DND-41 (cell line): ENCODE measurements at places on chromosomes 7 and 10.

DNA sequence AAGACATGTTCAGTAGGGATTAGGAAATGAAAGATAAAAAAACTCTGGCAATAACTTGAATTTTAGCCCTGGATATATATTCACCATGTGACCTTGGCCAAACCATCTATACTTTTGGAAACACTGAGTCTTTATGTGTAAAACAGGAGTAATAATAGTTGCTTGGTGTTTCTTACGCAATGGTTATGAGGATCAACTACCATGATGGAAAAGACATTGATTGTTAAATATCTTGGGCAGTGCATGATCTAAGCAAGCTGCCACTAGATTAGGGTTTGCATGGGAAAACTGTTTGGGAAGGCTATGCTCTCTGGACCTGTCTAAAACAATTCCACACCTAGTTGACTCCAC is 6.5 kb downstream of the OR6B1 start:
- no peaks in the 10 kb centered on the region for H3K27me3 ChIP-seq
- no peak overlapping the region for H3K27ac ChIP-seq
- no peaks in the 10 kb centered on the region for H3K36me3 ChIP-seq
- no peaks in the 10 kb centered on the region for H3K4me1 ChIP-seq
- no peak overlapping the region for H3K4me3 ChIP-seq

DNA sequence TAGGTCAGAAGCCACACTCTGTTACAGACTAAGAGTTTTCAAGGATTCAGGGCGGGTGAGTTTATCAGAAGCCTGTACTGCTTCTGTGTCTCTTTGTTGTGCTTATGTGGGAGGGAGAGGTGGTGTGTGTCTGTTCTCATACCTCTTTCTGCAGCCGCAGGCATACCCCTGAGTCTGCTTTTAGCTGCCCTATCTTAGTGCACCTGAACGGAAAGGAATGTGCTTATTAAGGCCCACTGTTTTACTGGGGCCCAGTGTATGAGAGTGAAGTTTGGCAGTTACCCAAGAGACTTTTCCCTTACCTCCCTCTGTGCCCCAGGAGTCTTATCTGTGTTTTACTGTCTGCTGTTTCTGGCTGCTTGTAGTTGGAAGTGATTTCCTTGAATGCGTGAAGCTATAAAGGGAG is 104.3 kb downstream of the TYW1 start:
- no peak overlapping the region for H3K27ac ChIP-seq
- H3K4me3 ChIP-seq: no peak overlapping the region
- H3K27me3 ChIP-seq: no peaks in the 10 kb centered on the region

DNA sequence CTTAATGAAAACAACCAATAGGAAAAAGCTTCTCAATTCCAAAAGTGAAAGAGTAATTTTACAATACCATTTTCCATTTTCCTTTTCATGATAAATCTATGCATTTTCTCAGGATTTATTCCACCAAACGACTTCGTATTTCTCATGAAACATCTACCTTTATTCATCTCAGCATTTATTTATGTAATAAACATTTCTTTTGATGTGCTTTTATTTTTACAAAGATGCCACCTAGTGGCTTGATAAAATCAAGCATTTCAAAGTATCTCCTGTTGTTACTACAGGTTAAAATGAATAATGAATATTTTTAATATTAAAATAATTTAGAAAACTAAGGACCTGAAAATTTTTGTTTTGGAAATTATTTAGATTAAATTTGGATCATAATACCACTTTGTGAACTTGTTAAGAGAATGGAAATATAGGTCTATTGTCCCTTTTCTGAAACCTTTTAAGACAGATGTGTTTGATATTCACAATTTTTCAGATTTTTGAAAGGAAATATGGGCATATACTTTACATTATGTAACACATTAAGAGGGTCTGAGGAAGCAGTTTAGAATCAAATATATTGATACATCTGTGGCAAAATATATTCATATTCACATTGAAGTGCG is 2.7 kb upstream of the IQUB start:
- peaks cover 17% of the 10 kb centered on the region for H3K4me1 ChIP-seq
- H3K4me3 ChIP-seq: no peak overlapping the region
- no peaks in the 10 kb centered on the region; the same call in 1 of the 2 replicates for H3K36me3 ChIP-seq
- no peak for DNase-seq
- no peaks in the 10 kb centered on the region for H3K27me3 ChIP-seq

- H3K4me1 ChIP-seq: no peaks in the 10 kb centered on the region
- no peaks in the 10 kb centered on the region for H3K36me3 ChIP-seq
- no peak overlapping the region for H3K27ac ChIP-seq
- peaks cover 2% of the 10 kb centered on the region for H3K27me3 ChIP-seq
- no peak for DNase-seq
Measured at GRCh38 chr7:128708235-128708634, 30.9 kb upstream of the CALU start.

GRCh38 chr7:151309311-151309710 is 32.3 kb upstream of the NUB1 start:
- peaks cover 6% of the 10 kb centered on the region for H3K4me1 ChIP-seq
- H3K36me3 ChIP-seq: no peaks in the 10 kb centered on the region
- H3K27me3 ChIP-seq: peaks cover 3% of the 10 kb centered on the region

- no peaks in the 10 kb centered on the region for H3K4me1 ChIP-seq
- DNase-seq: no peak
- H3K27ac ChIP-seq: no peak overlapping the region
- H3K36me3 ChIP-seq: no peaks in the 10 kb centered on the region
- no peak overlapping the region for H3K4me3 ChIP-seq
Measured at GRCh38 chr10:68101066-68101465, 8.2 kb upstream of the MYPN start.

DNA sequence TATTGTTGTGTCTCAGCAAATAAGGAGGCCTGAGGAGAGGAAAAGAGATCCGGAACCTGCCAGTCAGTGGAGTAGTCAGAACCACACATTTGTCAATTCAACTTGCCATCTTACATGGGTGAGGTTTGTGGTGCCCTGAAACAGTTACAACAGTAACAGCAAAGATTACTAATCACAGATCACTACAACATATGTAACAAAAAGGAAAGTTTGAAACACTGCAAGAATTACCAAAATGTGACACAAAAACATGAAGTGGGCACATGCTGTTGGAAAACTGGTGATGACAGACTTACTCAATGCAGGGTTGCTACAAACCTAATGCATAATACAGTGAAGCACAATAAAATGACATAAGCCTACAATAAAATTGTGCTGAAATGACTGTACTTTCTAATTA is 89.4 kb downstream of the LRRN3 start:
- no peak for DNase-seq
- H3K27ac ChIP-seq: no peak overlapping the region
- no peaks in the 10 kb centered on the region for H3K4me1 ChIP-seq
- H3K36me3 ChIP-seq: no peaks in the 10 kb centered on the region

DNA sequence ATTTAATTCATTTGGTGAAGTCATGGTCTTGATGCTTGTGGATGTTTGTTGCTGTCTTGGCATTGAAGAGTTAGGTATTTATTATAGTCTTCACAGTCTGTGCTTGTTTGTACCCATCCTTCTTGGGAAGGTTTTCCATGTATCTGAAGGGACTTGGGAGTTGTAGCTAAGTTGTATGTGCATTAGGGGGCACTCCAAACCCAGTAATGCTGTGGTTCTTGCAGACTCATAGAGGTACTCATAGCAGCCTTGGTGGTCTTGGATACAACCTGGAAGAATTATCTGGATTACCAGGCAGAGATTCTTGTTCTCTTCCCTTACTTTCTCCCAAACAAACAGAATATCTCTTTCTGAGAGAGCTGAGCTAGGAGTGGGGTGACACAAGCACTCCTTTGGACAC is 93.2 kb downstream of the ADCYAP1R1 start:
- DNase-seq: no peak
- no peak overlapping the region for H3K27ac ChIP-seq
- H3K4me3 ChIP-seq: no peak overlapping the region
- H3K4me1 ChIP-seq: no peaks in the 10 kb centered on the region
- no peaks in the 10 kb centered on the region for H3K27me3 ChIP-seq
- no peaks in the 10 kb centered on the region for H3K36me3 ChIP-seq

- H3K4me3 ChIP-seq: no peak overlapping the region
- H3K4me1 ChIP-seq: no peaks in the 10 kb centered on the region
- no peaks in the 10 kb centered on the region for H3K27me3 ChIP-seq
Measured at GRCh38 chr10:116056445-116057293, 216.3 kb downstream of the GFRA1 start.

- H3K27ac ChIP-seq: no peak overlapping the region
- DNase-seq: peak; percentile 26
- no peak overlapping the region for H3K4me3 ChIP-seq
- peaks cover 30% of the 10 kb centered on the region for H3K36me3 ChIP-seq
Measured at GRCh38 chr10:99711129-99711719, 20.7 kb downstream of the COX15 start.

DNA sequence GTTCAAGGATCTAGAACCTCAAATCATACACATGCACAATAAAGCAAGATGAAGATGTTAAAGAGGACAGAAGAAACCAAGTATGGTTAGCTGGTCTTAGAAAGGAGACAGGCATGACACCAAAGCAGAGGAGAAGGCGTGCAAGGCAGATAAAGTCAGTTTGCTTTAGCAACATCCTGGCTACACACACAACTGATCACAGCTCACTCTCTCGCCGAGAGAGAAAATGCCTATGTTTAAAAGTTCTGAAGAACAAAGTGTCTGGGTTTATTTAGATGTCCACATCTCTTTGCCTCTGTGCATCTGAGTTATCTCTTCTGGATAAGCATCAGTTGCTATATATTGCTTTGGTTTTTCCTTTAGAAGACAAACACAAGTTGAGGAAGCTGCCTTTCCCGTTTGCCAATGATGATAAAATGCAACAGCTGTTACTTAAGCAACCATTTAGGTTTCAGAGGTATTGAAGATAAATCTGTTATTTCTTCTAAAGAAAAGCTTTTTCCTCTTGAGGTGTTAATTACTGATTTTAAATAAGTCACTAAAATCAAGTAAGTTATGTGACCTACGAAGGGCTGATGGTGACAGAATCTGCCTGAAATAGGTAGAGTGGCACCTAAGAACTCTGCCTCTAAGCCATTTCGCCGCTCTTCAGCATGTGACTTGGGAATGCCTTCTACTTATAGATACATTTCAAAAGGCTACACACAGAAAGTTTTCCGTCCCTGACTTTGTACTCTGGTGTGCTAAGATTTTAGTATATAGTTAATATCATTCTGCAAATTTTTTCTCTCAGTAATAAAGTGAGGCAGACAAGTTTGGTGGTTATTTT is 146.2 kb upstream of the ASAH2 start:
- H3K4me3 ChIP-seq: no peak overlapping the region
- no peak for DNase-seq
- no peaks in the 10 kb centered on the region for H3K4me1 ChIP-seq
- no peaks in the 10 kb centered on the region for H3K27me3 ChIP-seq

GRCh38 chr10:91935886-91936285 is 12.3 kb downstream of the BTAF1 start:
- 0 out of 2 replicates have a peak, but pooled peaks cover 2% of the 10 kb centered on the region for H3K4me1 ChIP-seq
- H3K27ac ChIP-seq: no peak overlapping the region
- H3K27me3 ChIP-seq: no peaks in the 10 kb centered on the region
- H3K36me3 ChIP-seq: peaks cover 72% of the 10 kb centered on the region

GRCh38 chr7:7805511-7806153 is 87.2 kb upstream of the RPA3 start:
- H3K36me3 ChIP-seq: no peaks in the 10 kb centered on the region
- no peak overlapping the region for H3K27ac ChIP-seq
- no peak for DNase-seq
- no peak overlapping the region for H3K4me3 ChIP-seq
- H3K4me1 ChIP-seq: no peaks in the 10 kb centered on the region
- H3K27me3 ChIP-seq: no peaks in the 10 kb centered on the region

DNA sequence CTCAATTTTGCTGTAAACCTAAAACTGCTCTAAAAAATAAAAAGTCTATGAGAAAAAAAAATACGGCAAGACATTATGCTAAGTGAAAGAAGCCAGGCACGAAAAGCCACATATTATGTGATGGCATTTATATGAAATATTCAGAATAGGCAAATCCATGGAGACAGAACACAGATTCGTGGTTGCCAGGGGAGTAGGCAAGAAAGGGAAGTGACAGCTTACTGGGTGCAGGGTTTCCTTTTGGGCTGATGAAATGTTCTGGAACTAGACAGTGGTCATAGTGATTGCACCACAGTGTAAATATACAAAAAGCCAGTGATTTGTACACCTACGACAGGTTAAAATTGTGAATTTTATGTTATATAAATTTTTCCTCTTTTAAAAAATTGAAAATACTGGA is 41.3 kb upstream of the GLI3 start:
- no peaks in the 10 kb centered on the region for H3K36me3 ChIP-seq
- H3K27ac ChIP-seq: no peak overlapping the region
- H3K27me3 ChIP-seq: peaks cover 10% of the 10 kb centered on the region
- no peak overlapping the region for H3K4me3 ChIP-seq
- H3K4me1 ChIP-seq: no peaks in the 10 kb centered on the region

DNA sequence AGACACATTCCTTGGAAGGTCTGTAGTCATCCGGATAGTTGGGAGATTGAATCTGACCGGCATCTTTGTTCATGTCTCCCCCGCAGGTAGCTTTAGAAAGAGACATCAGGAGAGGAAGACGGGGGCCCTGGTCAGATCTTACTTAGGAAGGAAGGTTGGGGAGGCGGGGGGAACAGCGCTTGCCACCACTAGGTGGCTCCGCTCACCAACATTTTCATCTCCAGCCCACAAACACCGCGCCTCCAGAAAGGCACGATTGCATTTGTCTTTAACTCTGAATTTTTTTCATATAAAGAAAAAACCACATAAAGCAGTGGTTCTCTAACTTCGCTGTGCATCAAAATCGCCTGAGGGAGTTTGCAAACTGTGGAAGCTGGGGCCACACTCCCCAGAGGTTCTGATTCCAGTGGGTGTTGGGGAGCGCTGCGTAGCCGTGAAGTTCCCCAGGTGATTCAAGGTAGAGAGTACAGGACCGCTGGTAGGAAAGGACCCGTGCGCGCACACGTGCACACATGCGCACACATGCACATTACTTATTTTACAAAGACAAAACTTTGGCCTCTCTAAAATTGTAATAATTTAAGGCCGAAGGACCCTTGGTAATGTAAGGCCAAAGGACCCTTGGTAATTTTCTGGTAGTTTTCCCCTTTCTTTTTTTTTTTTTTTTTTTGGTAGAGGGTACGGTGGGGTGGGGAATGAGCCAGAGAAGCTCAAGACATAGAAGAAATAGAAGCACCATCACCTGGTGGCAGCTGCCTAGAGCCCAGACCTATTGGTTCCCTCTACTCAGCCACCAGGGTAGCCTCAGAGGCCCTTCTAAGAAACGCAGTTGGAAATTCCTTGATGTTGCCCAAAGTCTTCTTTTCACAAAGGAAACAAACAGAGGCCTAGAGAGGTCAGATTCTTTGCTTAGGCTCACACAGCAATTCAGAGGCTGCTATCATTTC is 37.4 kb upstream of the OPALIN start:
- no peak overlapping the region for H3K27ac ChIP-seq
- peak; percentile 71 for DNase-seq
- H3K36me3 ChIP-seq: no peaks in the 10 kb centered on the region
